ENCODE measurements at places on chromosomes 13 and 19.

DNA sequence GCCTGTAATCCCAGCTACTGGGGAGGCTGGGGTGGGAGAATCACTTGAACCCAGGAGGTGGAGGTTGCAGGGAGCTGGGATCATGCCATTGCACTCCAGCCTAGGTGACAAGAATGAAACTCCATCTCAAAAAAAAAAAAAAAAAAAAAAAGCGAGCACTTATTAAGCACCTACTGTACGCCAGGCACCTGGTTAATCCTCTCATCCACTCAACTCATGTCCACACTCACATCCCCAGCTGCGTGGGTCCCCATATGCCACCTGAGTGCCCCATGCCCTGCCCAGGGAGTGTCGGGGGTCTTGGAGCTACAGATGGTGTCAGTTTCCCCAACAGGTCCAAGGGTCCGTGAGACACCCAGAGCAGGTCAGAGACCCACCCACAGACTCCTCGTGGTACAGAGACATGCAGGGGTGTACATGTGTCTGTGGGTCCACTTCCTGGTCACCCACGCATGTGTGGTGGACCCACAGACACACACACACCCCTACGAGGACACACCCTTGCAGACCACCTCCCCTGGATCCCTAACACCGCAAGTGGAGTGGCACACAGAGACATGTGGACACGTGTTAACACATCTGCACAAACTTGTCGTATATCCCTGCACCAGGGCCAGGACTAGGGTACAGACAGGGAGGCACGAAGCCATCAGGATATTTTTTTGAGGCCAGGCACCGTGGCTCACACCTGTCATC is 3.5 kb downstream of the INSL3 start:
- no peak for DNase-seq

DNA sequence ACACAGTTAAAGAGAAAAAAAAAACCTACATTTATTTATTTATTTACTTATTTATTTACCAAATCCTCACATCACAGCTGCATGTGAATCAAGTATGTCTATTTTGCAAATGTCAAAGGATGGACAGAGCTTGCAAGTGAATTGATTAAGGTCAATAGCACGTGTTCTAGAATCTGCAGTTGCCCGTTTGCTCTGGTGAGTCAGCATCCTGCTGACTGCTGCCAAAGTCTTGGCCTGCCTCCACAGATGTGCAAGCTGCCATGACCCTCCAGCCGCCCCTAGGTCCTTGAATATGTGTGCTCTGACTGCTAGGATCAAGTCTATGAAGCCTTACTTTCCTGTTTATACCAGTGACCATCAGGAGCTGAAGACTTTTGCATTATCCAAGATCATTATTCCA is 320.6 kb downstream of the GPC5 start:
- no peak for DNase-seq

DNA sequence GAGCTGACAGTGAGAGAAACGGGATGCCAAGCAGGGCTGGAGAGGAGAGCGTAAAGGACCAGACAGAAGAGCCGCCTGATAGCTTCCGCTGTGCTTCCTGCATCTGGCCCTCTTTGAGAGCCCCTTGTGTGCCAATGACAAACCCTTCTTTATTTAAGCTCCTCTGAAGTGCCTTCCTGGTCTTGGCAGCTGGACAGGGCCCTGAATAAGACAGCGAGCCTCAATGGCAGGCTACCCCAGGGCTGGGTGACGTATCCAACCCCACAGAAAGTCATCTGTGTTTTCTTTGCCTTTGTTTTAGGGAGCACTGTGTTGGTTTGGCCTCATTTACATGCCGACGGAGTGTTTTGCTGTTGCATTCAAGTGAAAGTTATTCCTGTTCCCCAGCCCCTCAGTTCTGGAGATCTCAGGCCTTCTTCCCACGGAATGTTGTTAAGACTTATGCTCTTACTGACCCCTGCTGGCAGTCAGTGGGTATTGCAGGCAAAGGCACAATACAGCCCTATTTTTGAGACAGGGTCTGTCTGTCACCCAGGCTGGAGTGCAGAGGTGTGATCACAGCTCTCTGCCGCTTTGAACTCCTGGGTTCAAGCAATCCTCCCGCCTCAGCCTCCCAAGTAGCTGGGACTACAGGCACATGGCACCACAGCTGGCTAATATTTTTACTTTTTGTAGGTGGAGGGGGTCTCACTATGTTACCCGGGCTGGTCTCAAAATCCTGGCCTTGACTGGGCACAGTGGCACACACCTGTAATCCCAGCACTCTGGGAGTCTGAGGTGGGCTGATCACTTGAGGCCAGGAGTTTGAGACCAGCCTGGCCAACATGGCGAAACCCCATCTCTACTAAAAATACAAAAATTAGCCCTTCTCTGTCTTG is 16.8 kb downstream of the CCL25 start:
- DNase-seq: peak; percentile 67

GRCh38 chr13:60448907-60449510 is 52.0 kb downstream of the TDRD3 start:
- peak; percentile 13 for DNase-seq

DNA sequence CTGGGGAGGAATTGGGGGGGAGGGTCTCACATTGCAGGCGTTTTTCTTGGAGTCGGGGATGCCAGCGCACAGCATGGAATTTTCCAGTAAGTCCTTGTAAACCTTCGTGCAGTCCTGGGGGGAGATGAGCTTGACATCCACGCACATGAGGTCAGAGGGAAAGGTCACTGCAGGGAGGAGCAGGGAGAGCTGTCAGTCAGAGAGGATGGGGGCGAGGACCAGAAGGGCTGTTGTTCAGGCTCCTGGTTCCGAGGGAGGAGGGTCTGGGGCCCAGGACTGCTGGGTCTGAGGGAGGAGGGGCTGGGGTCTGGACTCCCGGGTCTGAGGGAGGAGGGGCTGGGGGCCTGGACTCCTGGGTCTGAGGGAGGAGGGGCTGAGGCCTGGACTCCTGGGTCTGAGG is 4.0 kb downstream of the KLK7 start:
- DNase-seq: peak; percentile 61

GRCh38 chr19:45560686-45561085 is 23.9 kb downstream of the OPA3 start:
- DNase-seq: no peak

GRCh38 chr19:47247308-47247990 is 8.9 kb upstream of the CCDC9 start:
- DNase-seq: peak; percentile 83

GRCh38 chr13:114230117-114230516 is 4.6 kb upstream of the CDC16 start:
- peak; percentile 67 for DNase-seq

DNA sequence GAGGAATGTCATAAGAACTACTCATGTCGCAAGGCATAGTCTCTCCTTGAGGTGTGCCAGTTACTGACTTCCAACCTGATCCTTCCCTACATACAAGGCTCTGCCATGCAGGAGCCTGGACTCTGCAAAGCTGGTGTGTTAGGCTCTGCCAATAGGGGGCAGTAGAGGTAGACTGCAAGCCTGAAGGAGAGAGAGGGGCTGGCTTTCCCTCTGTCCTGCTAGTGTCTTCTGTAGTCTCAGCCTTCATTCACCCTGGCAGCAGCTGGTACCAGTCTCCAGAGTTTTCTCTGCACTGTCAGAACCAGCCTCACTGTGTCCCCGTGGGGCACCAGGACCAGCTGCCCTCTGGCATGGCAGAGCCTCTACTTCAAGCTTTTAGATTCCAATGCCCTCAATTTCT is 14.5 kb downstream of the SHISA2 start:
- DNase-seq: peak; percentile 80

GRCh38 chr19:38842439-38843174 is 7.2 kb downstream of the HNRNPL start:
- peak; percentile 38 for DNase-seq

- DNase-seq: peak; percentile 22
Observed at GRCh38 chr19:6754653-6755463, 12.4 kb downstream of the SH2D3A start.

DNA sequence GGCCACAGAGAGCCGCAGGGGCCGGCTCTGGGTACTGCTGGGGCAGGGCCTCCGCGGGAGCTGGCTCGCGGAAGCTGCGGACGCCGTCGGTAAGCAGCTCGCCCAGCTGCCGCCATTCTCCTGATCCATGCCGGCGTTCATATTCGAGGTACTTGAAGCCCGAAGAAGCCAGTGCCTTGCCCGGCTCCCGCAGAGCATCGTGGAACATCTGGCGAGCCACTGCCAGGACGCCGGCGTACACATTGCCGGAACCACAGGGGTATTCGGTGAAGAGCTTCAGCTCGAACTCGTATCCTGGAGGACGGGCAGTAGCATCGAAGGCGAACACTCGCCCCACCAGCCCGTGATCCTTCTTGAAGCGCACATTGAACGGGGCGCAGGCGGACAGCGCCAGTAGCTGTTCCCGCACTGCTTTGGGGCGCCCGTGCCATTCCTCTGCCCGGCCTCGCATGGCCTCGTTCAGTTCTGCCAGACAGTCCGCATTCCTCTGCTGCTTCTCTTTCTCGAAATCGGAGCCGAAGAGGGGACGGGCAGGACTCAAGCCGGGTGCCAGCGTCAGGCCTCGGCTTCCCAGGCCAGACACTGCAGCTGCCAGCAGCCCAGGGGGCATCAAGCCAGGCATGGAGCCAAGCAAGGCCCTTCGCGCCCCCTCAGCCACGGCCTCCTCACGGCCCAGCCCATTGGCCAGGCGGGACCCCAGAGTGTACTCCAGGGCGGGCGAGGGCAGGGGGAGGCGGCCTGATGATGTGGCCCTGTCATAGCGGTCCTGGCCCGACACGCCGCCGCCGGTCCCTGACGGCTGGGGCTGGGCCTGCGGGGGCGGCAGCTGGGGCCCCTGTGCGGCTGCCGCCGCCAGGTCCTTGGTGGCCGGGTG is 1.0 kb downstream of the IRF2BP1 start:
- DNase-seq: peak; percentile 82

- peak; percentile 3 for DNase-seq
Observed at GRCh38 chr13:26480246-26480855, 77.1 kb upstream of the WASF3 start.

- DNase-seq: peak; percentile 71
Observed at GRCh38 chr19:49802836-49803528, 10.1 kb downstream of the FUZ start.

DNA sequence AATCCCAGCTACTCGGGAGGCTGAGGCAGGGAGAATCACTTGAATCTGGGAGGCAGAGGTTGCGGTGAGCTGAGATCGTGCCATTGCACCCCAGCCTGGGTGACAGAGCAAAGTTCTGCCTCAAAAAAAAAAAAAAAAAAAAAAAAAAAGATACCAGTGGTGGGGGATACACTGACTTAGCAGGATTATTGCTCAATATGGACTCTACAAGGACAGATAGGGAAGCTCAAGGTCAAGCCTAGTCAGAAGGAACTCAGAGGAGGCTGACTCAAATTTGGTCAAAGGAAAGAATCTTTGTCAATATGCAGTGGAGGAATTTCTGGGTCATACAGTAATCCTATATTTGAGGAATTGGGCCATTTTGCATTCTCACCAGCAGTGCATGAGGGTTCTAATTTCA is 6.7 kb upstream of the DIAPH3 start:
- DNase-seq: no peak

GRCh38 chr19:1796395-1797142 is 15.5 kb downstream of the ATP8B3 start:
- no peak for DNase-seq

- no peak for DNase-seq
Observed at GRCh38 chr13:99738626-99739025, 232.9 kb downstream of the ZIC5 start.

- DNase-seq: no peak
Observed at GRCh38 chr19:33098055-33098534, 17.1 kb downstream of the GPATCH1 start.

DNA sequence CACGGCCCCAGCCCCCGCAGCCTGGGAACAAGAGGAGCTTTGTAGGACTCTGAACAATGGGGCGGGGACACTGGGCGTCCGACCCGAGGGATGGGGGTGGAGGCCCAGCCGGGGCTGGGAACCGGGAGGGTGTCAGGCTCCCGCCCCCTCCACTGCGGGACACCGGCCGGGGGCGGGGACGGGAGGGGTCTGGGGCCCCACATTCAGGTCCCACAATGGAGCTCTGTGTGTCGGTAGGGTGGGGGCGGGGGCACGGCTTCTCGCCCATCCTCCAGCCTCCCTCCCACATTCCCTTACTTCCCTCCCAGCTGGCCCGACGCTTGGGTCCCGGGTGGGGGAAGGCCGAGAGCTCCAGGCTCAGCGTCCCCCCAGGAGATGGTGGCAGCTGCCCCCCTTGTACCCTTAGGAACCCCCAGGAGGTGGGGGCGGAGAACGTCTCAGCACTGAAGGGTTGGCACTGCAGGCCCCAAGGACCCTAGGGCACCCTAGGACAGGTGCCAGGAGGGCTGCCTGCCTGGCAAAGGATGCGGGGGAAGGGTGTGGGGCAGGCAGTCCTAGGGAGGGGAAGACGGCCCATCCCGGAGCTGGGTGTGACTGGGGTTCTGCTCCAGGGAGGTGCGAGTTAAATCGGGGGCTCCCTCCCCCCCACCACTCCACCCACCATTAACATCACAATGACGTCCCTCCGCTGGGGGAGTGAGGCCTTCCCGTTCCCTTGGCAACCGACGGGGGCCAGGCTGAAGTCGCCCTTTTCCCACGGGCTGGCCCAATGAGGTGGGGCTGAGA is 5.3 kb downstream of the TTYH1 start:
- DNase-seq: peak; percentile 97

DNA sequence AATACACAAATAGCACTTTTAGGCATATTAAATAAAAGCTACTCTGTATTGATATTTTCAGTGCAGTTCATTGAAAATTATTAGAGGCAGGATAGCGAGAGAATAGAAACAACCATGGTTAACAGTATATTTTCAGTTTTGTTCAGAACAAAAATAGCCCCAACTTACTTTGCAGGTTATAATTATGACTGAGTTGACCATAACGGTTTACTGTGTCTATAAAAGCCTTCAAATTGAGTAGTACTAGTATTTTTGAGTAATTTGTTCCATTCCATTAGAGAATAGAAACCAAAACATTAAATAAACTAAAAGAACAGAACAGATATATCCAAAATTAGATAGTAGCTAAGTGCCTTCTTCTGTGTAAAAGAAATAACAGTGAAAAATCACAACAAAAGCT is 1108.4 kb upstream of the PCDH20 start:
- DNase-seq: no peak

DNA sequence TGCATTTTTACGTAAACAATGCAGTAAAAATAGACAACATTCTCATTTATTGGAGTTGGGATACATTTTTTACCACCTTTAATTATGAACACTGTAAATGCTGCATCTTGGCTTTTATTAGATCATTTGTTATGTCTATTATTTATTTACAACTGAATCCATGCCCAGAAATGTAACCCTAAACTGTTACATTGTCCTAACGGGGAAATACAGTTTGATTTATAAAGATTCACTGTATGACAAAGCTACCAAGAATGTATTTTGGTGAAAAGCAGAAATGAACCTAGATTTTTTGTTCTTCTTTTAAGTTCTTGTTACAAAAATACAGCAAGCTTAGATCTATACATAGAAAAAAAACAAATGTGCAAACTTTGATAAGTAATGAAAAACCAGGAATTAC is 1.1 kb downstream of the METTL21C start:
- DNase-seq: no peak

- peak; percentile 13 for DNase-seq
Observed at GRCh38 chr13:106318941-106319411, 216.5 kb downstream of the EFNB2 start.

- DNase-seq: no peak
Observed at GRCh38 chr19:18830488-18830887, 1.3 kb upstream of the UPF1 start.
